ENCODE measurements at places on chromosomes 7 and 10.

DNA sequence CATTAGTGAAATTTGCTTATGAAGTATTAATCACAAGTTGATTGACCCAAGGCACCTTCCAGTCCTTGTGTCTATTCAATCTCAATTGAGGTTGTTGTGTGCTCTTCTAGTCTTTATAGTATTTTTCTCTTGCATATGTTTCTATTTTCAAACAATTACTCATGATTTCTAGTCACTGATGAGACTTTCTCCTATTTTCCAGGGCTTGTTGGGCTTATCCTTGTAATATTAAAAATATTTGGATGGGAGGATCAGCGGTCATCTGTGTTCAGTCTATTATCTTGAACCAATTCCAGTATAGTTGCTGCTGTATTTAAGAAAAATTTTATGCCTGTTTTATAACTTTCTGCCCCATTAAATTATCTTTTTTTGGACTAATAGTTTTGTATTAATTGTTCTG is 154.4 kb downstream of the PTEN start:
- no peak for DNase-seq

DNA sequence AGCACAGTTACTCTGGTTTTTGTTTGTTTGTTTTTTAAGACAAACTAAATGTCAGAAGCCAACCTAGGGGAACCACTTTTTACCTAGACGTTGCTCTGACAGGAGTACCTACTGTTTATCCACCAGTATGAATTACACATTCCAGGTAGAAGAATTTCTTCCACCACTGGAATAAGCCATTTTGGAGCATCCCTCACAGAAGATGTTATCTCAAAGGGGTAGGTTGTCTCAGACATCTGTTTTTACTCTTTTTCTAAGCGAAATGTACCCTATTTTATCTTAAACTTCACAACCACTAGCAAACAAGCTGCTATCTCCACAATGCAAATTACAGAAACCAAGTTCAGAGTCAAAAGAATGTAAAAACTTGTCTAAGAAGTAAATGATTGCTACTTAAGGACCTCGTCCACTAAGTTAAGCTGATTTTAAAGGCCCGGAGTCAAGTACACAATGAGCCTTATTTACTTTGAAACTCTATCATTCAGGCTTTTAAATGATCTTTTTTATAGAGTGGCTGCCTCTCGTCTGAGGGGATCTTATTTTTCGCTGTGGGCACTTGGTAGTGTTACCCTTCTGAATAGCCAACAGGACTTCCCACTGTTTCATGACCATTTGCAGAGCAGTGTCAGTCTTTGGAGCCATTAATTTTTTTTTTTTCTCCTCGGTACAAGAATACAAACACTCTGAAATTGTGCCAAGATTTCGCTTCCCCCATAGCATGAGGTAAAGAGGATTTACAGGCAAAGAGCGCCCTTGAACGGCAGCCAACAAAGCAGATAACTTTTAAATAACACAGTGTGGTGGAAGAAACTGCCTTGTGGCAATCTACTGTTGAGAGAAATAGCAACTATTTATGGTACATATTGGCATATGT is 15.7 kb upstream of the ARMC3 start:
- DNase-seq: no peak

- DNase-seq: no peak
Observed at GRCh38 chr10:69334302-69335062, 56.2 kb downstream of the HK1 start.

DNA sequence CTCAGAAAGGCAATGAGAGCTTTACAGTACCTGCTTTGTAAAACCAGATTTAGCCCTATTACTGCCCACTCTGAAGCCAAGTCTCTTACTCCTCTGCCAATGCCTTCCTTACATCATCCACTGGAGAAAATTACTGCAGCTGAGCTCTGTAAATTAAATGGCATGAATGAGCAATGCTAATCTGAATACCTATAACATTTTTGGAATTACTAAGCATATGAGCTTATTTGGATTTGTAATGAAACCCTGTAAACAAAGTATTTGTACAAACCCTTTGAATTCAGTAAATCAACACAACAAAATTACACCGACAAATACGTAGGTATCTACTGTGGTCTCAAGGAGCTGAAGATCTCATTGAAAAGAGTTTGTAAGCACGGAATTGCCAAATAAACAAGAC is 12.1 kb upstream of the CCNY start:
- no peak for DNase-seq

DNA sequence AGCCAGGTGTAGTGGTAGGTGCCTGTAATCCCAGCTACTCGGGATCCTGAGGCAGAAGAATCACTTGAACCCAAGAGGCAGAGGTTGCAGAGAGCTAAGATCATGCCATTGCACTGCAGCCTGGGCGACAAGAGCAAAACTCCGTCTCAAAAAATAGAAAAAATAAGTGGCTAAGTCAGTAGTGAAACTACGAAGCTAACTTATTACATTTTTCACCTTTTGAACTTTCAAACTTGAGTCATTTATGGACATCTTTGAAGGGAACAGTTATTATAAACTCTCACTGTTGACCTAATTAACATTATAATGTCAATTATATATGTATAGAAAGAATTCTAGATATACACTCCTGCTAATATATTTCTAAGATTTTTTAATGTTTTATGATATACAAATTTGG is 541.5 kb upstream of the C7orf33 start:
- no peak for DNase-seq

DNA sequence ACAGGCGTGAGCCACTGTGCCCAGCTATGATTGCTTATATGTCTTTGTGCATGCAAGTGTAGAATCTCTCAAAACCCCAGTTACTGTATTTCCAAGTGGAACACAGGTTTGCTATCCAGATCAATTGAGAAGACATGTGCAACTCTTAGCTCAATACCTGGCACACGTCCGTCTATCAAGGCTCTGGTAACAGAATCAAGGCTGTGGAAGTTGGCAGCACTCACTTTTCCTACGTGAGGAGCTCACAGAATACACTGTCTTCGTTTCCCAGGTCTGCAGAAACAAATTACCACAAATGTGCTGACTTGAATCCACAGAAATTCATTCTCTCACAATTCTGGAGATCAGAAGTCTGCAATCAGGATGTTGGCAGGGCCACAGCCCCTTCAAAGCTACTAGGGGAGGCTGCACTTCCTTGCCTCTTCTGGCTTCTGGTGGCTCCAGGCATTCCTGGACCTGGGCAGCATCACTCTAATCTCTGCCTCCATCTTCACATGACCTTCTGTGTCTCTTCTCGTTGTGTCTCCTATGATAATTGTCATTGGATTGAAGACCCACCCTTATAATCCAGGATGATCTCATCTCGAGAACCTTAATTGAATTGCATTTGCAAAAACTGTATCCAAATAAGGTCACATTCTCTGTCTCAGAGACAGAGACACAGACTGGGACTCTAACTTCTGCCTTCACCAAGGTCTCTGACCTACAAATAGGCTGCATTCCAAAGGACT is 84.8 kb upstream of the C7orf33 start:
- DNase-seq: no peak

DNA sequence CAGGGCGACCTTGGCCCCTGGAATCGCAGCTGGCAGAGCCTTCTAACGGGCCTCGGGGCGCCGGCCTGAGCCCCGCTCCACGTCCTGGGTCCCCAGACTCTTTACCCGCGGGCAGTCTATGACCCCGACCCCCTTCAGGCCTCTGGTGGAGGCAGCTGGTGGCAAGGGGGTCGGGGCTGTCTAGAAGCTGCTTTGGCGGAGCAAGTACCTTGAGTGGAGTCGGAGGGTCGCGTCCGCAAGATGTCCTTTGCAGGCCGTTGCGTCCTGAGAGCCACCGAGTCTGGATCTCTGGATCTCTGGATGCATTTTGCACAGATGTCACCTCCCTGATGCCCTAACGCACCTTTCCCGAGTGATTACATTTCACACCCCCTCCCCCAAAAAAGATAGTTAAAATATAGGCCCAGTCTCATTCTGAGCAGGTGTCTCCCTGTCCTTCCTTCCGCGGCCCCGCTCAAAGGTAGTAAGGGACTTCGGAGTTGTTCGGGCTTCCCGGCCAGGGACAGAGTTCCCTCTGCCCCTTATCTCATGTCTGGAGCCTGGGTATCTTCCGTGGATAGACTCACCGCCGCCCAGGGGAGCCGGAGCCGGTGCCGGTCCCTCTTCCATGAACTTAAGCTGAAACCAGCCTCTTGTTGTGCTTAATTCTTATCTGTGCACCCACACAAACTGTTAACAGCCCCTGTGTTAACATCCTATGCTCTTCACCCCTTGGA is 457 bp downstream of the ACADSB start:
- peak; percentile 3 for DNase-seq

- no peak for DNase-seq
Observed at GRCh38 chr10:96664563-96664962, 55.8 kb downstream of the PIK3AP1 start.

DNA sequence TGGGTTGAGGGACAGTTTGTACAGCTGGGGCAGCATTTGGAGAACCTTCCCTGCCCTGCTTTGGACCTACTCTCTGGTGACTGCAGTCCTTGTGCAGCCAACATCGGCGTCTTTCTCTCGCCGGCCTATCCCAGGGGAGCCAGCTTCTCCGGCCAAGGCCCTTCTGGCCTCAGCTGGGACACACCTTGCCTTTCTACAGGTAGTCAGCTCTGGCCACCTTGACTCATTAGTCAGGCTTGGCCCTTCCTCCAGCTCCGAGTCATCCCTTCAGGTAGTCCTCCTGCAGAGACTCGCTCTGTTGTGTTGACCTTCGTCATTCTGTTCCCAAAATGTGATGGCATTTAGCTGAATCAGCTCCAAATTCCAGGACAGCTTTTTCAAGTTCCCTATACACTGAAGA is 145.0 kb upstream of the CHST15 start:
- DNase-seq: no peak

GRCh38 chr10:20765066-20765465 is 132.0 kb downstream of the NEBL start:
- DNase-seq: no peak

DNA sequence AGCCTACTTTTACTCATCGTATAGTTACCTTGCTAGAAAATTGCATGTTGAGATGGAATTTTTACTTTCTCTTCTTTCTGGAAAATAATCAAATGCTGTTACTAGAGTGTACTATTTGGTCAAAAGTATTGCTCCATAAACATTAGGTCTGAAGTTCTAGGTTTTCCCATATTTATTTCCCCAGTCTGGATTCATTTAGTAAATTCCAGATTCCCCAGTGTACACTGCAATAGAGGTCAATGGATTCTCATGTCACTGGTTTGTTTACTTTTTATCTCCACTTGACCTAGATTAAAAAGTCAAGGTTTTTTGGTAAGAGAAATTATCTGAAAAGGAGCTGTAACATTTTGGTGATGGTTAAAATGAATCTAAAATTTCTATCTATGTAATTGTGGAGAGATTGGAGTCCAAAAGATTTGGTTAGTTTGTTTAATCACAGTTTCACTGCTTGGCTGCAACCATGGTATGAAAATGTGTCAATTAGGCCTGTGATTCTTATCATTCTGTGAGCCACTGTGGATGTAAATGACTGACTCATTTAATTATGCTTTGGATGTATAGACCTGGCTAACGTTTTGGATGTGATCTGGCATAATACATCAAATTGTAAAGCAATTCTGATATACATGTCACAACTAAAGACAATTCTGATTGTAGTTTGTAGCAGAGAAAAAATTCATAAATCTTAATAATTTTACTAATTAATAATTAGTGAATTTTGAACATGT is 32.7 kb upstream of the STEAP4 start:
- no peak for DNase-seq

DNA sequence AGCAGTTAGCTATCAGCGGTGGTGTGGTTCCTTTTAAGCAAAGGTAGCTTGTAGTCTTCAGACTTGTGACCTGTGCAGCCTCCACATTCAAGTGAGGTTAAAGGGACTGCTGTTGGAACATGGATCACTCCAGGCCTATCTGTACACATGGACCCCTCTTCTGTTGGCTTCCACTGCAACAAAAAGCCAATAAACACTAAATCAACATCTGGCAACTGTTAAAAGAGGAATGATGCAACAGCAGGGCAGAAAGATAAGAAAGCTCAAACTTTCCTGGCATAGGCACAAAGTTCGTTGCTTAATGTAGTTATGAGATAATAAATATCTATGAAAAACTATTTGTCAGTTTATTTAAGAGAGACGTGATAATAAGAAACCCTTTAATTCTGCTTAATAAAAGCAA is 4.0 kb upstream of the MINPP1 start:
- no peak for DNase-seq

GRCh38 chr7:99124751-99125504 is 19.0 kb downstream of the SMURF1 start:
- no peak for DNase-seq

DNA sequence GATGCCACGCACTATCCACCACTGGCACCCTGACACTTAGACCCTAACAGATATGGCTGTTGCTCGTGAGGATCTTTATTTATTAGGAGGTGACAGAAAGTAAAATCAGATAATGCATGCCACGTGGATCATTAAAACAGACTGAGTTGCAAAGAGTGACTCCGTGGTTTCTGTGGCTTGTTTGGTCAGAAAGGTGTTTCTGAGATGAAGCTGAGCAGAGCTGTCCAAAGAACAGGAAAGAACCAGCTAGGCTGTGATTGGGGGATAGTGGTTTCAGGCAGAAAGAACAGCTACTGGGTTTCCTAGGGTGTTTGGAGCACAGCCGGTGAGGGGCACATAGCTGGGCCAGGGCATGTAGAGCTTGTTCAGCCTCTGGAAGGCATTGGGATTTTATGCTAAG is 34.4 kb downstream of the CSGALNACT2 start:
- DNase-seq: no peak

DNA sequence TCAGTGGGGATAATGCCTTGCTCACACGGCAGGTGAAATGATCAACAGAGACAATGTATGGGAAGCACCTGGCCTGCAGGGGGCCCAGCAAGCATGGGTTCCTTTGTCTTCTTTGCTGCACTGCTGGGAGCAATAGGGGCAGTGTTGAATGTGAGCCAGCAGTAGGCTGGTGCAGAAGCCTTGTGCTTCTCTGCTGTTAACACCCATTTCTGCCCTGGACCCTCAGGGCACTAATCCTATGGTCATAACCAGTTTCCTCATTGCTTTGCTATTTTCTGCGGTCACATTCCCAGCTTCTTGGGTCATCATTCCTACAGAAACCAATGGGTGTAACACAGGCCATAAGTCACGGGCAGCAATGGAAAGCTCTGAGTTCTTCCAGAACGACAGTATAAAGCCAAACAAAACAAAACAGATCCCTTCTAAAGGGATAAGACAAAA is 10.9 kb upstream of the LGI1 start:
- DNase-seq: no peak

- DNase-seq: no peak
Observed at GRCh38 chr7:35446091-35446490, 192.2 kb upstream of the TBX20 start.

DNA sequence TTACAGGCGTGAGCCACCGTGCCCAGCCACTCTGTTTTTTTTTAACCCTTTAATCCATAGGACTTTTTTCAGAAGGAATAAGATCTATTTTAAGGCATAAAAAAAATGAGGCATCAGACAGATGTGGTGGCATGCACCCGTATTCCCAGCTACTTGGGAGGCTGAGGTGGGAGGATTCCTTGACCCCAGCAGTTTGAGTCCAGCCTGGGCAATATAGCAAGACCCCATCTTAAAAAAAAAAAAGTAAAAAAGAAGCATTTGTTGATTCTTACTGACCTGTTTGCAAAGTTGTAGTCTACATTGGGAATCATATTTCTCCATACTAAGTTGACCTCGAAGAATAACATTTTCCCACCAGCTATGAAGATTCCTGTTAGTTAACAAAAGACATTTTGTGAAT is 38.6 kb downstream of the VCL start:
- no peak for DNase-seq
